AG09319 (cell line): ENCODE measurements at places on chromosomes 3 and 15.

DNA sequence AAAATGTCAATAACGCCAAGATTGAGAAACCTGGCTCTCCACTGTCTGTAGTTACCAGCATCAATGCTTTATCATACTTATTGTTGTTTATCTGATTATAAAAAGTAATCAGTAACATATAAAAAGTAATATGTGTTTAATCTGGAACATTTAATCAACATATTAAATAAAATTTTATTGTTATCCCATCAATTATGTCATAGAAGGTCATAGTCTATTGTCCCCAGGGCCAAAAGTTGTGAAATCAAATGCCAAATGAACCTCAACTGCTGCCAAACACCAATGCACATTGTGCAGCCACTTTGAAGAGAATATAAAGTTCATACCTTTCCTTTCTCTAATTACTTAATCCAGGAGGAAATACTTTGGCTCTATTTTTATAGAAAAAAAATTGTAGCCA, 106.6 kb downstream of the EOMES start:
- DNase-seq: no peak

DNA sequence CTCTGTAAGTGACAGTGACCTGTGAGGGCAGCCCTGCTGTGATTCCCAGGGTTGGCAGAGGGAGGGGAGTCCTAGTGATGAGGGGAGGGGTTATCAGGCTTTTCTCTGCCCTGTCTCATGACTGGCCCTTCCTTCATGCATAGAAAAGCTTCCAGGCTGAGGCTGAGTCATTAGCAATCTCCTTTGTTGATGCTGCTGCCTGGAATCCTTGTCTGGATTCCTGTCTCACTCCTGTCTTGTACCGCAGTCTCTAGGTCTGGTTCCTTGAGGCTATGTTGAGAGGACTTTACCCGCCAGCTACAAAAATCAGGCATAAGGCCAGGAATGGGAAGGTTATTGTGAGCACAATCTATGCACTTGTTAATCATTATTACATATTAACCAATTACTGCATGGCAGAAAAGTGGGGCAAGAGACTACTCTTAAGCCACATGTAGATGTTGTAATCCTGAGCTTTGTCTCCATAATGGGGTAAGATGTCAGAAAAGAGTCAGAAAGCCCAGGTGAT, 7.2 kb downstream of the KLHL6 start:
- no peak for DNase-seq

GRCh38 chr15:58159827-58160386, 21.7 kb downstream of the AQP9 start:
- DNase-seq: no peak

- no peak for DNase-seq
Observed at GRCh38 chr3:4664412-4664811, 171.3 kb downstream of the ITPR1 start.

DNA sequence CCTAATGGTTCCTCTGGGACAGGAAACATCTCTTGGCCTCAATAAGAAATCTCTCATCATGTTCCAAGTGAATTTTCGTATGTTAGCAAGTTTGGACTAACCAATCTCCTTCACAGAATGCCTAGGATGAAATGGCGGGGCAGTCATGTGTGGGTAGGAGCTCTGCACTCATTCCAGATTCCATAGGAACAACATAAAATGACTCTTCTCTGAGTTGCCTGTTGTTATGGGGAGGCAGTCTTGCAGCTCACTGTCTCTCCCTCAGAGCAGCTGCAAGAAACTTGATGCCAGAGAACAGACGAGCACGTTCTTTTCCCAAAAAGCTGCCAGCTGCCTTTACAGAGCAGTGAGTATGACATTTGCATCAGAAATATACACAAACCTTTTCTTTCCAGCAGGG, 34.1 kb downstream of the SPATA12 start:
- DNase-seq: no peak

DNA sequence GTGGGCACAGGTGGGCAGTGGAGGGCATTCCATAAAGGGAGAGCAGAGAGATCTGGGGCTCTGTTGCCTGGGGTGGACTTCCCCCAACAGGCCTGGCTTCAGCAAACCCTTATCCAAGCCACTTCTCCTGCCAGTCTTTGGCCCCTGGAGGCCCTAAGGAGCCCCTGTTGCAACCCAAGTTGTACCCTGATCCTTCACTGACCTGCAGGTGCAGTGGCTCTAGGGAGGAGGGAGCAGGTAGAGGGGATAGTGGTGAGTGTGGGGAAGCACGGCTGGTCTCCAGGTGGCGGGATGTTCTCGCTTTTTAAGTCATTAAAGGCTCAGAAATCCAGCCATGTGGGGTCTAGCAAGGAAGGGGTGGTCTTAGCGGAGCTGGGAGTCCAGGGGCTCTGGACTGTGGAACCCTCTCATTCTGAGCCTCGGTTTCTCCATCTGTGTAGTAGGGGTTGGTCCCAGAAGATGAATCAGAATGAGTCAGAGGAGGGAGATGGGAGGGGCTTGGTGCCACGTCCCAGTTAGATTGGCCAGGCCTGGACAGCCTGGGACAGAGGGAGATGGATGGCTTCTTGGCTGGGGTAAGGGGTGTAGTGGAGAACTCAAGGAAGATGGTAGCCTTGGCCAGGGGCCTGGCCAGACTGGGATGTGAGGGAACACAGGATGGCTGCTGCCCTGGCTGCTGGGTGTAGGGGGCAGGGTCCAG, 2.6 kb downstream of the ZBTB47 start:
- no peak for DNase-seq

DNA sequence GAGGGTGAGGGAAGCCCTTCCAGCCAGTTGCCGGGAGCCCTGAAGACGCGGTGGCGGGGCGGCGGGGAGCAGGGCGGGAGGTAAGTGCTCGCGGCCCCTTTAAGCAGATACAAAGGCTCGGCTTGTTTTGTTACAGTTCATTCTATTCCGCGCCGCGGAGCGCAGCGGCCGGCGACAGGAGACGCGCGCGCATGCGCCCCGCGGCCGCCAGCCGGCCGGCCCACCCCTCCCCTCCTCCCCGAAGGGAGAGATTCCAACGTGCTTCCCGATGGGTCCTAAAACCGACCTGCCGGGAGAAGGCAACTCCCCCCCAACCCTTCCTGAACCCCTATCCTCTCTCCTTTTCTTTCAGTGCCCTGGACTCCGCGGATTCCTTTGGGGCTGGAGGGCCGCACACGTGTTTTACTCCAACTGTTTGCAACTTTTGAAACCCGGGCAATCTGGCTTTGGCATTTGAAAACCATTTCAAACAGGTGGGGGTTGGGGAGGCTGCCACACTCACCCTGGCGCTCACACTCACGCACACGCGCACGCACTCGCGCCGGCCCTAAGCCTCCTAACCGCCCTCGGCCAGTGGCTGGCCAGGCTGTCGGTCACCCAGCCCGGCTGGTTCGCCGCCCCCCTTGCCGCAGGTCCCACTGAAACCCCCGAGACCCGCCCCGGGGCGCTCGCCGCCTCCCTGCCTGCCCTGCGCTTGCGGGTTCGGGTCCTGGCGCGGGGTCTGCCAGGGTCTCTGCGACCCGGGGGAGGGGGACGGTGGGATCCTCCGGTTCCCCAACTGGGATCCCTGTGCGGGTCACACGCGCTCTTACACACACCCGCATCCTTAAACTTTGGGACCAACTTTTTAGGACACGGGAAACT, at the start of gene MAGI1:
MAGI1 (minus strand) TSS at position 193 of the 864 bp plus-strand sequence. CDS start 610 bp downstream, outside the sequence.
- DNase-seq: peak; percentile 93
